SK-N-MC (cell line): ENCODE measurements at places on chromosomes 1 and 21.

GRCh38 chr21:41361053-41361785 is 608 bp upstream of the MX2 start:
- DNase-seq: no peak

GRCh38 chr1:97906567-97907241 is 14.1 kb downstream of the DPYD start:
- DNase-seq: no peak

- no peak for DNase-seq
Observed at GRCh38 chr21:39029086-39029755, 154.0 kb downstream of the PSMG1 start.

DNA sequence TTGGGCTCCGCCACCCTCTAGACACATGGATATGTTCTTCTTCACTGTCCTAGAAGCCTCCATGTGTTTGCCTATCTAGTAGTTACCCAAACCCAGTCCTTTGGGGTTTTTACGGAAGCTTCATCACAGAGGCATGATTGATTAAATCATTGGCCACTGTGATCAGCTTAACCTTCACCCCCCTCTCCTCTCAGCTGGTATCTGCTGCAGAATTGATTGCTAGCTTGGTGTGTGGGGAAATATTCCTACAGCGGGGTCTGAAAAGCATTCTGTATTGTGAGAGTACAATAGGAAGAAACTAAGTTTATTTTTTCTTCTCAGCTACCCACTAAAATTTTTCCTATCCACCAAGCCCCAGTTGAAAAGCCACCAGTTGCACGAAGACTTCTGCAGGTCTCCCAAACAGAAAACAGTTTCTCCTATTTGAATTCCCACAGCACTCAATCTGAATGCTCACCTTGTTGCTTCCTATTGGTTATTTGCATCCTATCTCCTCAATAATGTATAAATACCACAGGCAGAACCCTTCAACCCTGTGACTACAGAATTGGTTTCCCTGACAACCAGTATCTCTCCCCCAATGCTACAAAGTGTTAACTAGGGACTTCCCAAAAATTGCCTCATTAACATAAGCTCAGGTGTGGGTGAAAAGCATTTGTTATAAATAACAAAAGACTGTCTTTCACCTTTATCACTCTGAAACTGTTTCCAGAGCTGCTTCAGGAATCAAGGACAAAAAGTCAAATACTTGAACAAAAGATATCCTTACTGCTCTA is 9.3 kb upstream of the VANGL1 start:
- DNase-seq: no peak

DNA sequence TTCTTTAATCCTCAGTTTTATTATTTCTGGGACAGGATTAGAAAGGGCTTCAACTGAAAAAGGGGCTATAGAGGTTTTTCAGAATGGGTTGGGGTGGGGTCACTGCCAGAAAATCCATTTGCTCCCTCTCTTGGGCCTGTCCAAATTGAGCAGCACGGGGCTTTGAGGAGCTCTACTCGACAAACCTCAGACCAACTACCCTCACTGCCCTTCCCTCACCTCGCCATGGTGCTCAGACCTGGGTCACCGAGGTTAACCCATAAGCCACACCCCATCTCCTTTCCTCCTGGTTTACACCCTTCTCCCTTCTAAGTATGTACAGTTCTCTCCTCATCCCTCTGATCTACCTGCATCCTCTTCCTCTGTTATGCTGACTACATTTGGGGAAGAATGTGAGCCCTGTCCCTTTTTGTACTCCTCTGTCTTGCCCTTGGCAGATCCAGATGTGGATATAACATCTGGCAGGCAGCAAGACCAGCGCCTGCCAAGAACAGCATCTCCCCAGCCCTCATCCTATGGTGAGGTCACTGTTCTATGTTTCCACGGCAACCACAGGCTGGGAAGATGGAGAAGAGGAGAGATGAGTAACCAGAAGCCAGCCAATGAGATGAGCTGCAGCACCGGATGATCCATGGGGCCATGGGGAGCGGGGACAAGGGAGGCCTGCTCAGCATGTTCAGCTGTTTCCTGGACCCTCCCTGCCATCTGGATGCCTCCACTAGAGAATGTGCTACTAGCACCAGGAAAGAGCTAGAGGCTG is 3.7 kb upstream of the FABP3 start:
- no peak for DNase-seq

DNA sequence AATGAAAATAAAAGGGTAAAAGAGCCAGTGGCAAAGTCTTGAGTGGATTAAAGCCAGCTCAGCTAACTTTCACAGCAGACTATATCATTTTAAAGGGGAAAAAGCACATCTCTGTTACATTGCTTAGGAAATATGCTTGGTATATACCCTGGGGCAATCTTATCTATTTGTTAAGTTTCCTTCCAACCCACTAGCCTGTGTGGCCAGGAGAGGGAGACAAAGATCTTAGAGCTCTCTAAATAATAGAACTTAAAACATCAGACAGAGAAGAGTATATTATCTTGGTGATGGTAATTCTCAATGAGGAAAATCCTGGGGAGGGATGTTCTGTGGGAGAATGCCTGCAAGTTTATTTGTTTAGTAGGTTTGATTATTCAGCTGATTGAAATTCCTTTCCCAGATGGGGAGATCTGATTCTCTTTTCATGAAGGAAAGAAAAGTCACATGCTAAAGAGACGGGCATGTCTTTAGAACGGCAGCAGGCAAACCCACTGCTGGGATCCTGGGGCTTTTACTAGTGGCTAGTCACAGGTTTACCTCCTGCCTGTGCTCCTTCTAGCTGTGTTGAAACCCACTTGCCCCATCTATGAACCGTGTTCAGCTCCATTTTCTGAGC is 3.6 kb downstream of the KCNE2 start:
- DNase-seq: peak; percentile 93

DNA sequence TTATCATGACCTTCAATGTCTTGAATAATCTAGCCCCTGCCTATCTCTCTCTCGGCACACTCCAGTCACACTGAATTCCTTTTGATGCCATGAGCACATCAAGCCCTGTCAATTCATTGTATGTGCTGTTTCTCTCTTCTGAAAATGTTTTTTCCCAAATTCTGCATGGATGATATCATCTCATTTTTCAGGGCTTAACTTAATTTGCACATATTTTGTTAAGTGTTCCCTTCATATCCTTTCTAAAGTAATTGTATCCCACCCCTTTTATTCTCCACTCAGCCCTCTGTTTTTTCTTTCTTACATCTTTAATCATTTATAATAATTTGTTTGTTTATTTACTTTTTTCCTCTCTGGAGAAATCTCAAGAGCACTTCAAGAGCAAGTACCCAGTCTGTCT is 149.9 kb downstream of the ZNF326 start:
- DNase-seq: no peak

DNA sequence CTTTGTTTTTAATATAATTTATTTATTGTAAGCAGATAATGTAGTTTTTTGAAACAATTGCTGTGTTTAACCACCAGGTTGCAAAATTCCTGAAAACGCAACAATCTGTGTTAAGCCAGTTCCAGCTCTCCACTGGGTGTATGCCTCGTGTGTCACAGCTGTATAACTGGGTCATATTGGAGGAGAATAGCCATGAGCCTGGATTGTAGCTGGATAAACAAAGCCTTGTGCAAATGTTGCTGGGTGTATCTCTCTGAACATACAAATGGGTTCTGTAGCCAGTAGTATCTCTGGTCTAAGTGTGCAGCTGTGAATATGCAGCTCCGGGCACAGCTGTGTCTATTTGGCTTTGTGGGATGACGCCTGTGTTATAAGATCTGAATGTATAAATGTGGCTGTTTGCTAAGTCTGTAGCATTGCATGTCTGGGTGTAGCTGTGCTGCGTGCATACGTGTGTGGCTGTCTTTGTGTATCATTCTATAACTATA is 2.8 kb downstream of the TCEA3 start:
- DNase-seq: no peak

DNA sequence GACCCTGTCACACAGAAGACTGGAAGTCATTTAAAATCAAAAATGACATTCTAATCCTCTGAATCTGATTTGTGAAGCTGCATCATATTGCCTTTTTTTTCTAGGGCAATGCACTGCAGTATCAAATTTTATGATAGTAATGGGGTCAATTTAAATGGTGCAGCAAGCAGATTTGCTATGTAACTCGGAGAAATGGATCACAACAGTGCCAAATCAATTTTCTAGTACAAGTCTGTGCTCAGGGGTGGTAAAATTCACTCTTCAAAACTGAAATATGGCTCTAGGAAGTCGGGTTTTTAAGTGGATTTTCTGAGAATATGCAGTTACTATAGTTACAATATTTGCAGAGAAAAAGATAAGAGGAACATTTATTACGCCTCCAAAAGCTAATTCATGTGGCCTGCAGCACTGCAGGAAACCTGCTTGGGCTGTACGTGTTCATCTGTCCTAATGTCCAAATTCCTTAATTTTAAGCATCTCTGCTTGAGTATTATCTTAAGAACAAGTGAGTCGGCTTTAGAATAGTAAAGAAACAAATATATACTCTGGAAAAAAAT is 31.5 kb downstream of the HLCS start:
- DNase-seq: no peak

DNA sequence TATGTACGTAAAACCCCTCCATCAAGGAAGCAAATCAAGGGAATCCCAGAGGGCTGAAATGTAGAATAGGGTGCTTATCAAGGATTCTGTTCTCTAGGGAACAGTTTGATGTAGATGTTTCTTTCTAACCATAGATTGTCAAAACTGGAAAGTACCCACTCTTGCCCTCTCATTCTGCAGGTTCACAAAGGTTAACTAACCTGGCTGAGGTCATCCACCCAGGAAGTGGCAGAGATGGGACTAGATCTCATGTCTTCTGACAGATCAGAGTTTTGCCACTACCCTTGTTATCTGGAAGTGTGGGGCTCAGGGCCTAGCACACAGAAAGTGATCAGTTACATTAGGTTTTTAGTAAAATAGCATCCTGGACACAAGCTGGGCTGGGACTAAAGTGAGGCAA is 47.4 kb downstream of the GFI1 start:
- no peak for DNase-seq

DNA sequence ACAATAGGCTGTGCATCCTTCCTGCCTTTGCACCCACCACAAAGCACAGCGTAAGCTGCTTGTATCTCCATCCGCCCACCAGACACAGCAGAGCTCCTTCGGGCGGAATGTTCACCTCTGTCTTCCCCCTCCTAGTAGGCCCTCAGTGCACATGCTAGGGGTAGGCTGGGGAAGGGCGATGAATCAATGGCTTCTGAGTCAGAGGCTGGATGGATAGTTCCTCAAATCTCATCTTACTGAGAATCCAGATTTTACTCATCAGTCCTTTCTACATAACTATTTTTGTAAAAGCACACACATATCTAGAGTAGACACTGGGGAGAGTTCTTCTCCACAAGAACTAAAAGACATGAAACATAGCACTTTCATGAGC is 73.8 kb downstream of the BCAR3 start:
- DNase-seq: no peak

DNA sequence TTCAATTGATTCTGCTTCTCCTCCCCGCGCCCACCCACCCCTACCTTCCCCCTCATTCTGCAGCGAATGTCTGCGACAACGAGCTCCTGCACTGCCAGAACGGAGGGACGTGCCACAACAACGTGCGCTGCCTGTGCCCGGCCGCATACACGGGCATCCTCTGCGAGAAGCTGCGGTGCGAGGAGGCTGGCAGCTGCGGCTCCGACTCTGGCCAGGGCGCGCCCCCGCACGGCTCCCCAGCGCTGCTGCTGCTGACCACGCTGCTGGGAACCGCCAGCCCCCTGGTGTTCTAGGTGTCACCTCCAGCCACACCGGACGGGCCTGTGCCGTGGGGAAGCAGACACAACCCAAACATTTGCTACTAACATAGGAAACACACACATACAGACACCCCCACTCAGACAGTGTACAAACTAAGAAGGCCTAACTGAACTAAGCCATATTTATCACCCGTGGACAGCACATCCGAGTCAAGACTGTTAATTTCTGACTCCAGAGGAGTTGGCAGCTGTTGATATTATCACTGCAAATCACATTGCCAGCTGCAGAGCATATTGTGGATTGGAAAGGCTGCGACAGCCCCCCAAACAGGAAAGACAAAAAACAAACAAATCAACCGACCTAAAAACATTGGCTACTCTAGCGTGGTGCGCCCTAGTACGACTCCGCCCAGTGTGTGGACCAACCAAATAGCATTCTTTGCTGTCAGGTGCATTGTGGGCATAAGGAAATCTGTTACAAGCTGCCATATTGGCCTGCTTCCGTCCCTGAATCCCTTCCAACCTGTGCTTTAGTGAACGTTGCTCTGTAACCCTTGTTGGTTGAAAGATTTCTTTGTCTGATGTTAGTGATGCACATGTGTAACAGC is 339.9 kb downstream of the NTNG1 start:
- DNase-seq: no peak

DNA sequence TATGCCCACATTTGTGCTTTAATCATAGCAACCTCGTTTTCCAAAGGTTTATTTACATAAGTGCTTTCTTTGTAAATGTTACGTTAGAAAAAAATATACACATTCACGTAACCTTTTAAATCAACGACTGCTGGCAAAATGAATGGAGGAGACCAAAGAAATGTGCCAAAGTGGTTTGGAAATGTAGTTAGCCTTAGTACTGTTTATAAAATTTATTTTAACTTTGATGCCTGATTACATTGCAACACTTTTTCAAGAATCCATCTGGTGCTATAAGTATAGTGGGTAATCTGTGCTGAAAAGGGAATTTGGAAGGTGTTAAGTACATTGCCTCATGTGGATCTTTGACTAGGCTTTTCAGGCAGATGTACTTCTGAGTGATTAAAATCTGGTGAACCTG is 108.9 kb downstream of the IFI44 start:
- DNase-seq: no peak

DNA sequence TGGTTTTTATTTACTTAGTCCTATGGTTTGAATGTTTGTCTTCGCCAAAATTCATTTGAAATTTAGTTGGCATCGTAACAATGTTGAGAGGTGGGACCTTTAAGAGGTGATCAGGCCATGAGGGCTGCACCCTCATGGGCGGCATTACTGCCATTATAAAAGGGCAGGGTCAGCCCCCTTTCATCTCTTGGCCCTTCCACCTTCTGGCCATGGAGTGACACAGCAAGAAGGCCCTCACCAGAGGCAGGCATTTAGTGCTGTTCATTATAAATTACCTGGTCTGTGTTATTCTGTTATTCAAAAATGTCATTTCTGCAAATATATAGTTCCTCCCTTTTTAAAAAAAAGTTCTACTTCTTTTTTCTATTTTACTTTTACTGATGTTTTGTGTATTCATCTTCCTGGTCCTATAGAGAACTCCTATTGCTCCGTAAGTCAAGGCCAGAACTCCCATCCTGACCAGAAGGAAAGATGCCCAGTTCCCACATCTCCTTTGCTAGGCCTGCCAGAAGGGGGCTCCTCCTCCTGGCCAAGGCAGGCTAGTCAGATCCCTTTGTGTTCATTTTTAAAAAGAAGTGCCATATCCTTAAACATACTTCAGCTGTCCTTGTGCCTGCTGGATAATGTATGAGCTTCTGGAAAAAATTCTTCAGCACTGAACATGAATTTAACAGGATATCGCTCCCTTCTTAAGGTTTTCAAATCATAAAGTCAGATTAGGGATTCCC is 10.0 kb upstream of the LBR start:
- DNase-seq: no peak
